ENCODE measurements at places on chromosomes 3 and 15.
A peak's percentile ranks its signal among the peaks of the same experiment; 100 is the strongest.

- no peak overlapping the region for H3K27ac ChIP-seq
- H3K4me3 ChIP-seq: no peak overlapping the region
- H3K36me3 ChIP-seq: no peaks in the 10 kb centered on the region
These were observed 23.5 kb upstream of the LRTM1 start for GRCh38 chr3:54951405-54951804.

DNA sequence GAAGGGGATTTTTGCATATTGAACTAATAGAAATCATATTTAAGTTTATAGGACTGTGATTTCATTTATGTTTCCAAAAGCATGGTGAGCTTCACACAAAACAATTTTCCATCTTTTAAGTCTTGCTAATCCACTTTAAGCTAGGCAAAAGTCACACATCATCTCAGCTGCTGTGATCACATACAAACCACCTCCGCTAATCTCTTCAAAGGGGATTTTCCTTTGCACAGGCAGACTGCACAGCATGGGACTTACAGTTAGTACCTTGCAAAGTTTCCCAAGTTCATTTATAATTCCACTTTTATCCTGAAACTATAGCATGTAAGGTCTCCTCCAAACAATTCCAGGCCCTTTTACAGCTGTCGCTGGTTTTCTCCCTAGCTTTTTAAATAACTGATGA lies 225.1 kb upstream of the CNTN3 start:
- H3K27me3 ChIP-seq: no peaks in the 10 kb centered on the region
- H3K36me3 ChIP-seq: no peaks in the 10 kb centered on the region
- no peak for DNase-seq
- no peak overlapping the region for H3K27ac ChIP-seq
- no peaks in the 10 kb centered on the region for H3K4me1 ChIP-seq

GRCh38 chr15:52208306-52208946 lies 17.2 kb upstream of the GNB5 start:
- H3K36me3 ChIP-seq: peaks cover 16% of the 10 kb centered on the region
- H3K4me1 ChIP-seq: no peaks in the 10 kb centered on the region
- H3K27ac ChIP-seq: no peak overlapping the region
- no peaks in the 10 kb centered on the region for H3K27me3 ChIP-seq
- no peak overlapping the region for H3K4me3 ChIP-seq
- DNase-seq: peak; percentile 44

DNA sequence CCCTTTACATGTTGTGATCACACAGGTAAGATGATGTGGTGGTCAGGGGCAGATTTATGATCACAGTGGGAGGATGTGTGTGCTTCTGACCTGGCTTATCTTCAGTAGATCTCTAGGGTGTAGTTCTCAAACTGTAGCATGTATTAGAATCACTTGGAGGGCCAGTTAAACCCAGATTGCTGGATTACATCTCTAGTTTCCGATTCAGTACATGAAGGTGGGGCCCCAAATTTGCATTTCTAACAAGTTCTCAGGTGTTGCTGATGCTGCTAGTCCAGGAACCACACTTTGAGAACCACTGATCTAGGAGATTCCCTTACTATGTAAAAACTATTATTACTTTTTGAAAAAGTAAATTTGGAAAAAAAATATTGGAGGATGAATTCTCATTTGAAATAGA lies 199.3 kb upstream of the GOLIM4 start:
- H3K4me3 ChIP-seq: no peak overlapping the region
- no peaks in the 10 kb centered on the region for H3K27me3 ChIP-seq
- no peak overlapping the region for H3K27ac ChIP-seq
- no peaks in the 10 kb centered on the region for H3K36me3 ChIP-seq
- DNase-seq: no peak

- no peak overlapping the region for H3K4me3 ChIP-seq
- DNase-seq: no peak
- no peaks in the 10 kb centered on the region for H3K36me3 ChIP-seq
- H3K27ac ChIP-seq: no peak overlapping the region
- peaks cover 17% of the 10 kb centered on the region for H3K4me1 ChIP-seq
- H3K27me3 ChIP-seq: peaks cover 2% of the 10 kb centered on the region
These were observed 122.2 kb upstream of the SLC24A5 start for GRCh38 chr15:47998619-47999019.

GRCh38 chr3:154678041-154678654 lies 248.2 kb upstream of the GPR149 start:
- no peak for DNase-seq
- H3K36me3 ChIP-seq: no peaks in the 10 kb centered on the region
- no peaks in the 10 kb centered on the region for H3K27me3 ChIP-seq
- H3K27ac ChIP-seq: no peak overlapping the region
- no peak overlapping the region for H3K4me3 ChIP-seq
- no peaks in the 10 kb centered on the region for H3K4me1 ChIP-seq
